AG04450 (cell line): ENCODE measurements at places on chromosomes 4 and X.

DNA sequence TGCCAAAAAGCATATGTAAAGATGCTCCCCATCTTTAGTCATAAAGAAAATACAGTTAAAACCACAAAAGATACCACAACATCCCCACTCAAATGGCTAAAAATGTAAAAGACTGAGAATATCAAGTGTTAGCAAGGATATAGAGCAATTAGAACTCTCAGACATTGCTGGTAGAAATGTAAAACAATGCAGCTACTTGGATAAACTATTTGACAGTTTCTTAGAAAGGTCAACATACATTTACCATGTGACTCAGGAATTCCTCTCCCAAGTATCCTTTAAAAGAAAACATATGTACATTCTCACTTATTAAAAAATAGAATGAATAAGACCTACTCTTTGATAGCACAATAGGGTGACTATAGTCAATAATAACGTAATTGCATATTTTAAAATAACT lies 173.7 kb downstream of the HNRNPD start:
- DNase-seq = no peak

GRCh38 chr4:86443495-86443894 lies 83.6 kb upstream of the MAPK10 start:
- DNase-seq = no peak

GRCh38 chrX:28639451-28639850 lies 52.2 kb downstream of the IL1RAPL1 start:
- no peak for DNase-seq

DNA sequence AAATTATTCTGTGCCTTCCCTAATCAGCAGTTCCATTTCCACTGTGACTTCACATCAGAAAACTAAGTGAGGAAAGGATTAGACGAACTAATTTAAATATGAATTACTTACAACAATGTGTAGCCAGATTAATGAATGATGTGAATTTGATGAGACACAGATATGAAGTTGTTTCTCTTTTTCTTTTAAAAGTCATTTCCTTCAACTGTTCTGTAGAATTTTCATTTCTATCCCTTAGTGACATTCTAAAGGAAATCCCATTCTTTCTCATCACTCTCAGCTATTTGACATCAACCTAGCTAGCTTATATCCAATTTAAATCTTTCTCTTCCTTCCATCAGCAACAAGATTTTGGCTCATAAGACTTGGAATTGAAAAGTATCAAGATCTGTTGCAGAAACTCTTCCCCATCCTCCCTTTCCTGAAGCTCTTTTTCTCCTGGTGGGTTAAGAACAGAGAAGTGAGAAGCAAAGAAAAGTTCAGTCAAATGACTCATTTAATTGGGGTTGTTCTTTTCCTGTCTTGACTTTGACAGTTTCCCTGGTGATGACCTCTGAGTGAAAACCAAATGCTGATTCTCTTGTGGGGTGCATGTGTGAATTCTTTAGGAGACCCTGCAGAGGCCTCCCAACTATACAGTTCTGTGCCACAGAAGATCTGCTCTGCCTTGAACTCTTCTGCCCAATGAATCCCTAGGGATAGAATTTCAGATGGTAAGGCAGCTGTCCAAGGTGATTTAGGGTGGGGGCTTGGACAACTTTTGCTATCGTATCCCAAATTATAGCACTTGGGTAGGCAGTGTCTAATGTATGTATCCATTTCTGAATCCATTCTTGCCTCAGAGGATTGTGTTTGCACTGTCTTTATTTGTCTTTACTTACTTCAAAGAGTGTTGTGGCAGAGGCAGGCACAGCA lies 232.5 kb upstream of the GPRIN3 start:
- DNase-seq = no peak

DNA sequence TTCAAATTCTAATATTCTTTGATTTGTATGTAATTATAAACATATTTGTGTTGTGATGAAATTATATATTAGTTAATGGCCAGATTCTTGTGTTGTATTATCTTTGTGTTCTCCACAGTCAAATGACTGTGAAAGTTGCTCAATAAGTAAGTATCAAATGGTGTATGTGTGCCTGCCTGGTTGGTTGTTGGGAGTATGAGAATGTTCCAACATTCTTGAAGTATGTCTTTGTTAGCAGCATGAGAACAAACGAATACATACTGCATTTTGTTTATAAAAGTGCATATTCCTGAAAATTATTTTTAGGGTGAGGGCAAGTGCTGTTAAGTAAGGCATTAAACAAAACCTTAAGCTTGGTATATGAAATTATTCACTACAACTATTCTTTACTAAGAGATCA lies 16.2 kb downstream of the ARHGEF38 start:
- no peak for DNase-seq

DNA sequence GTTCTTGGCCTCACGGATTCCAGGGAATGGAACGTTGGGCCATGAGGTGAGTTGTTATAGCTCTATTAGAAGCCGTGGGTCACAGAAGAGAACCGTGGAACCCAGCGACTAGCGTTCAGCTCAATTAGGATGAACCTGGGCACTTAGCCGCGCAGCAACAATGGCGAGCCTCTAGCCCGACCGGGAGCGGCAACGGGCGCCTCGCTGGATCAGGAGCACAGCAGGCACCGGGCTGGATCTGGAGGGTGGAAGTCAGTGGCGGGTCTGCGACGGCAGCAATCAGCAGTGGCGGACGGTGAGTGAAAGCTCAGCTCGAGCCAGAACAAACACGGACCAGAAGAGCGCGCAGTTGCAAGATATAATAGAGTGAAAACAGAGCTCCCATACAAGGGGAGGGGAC lies 34.2 kb downstream of the AGA start:
- DNase-seq = no peak

GRCh38 chr4:121154103-121154515 lies 10.0 kb downstream of the TNIP3 start:
- no peak for DNase-seq

DNA sequence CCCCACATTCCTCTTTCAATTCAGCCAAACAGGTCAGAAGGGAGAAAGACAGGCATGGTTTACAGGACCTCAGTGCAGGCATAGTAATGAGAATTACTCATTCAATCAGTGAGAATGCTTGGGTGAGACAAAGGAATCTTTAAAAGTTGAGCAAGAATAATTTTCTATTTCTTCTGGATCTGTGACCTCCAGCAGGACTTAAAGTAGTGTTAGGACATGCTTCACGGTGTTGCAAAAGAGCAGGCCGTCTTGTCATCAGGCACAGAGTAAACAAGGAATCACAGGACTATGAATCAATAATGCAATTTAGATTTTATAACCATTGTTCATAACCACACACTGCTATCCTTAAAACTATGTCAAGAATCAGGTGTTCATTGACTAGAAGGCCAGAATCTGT lies 130.6 kb upstream of the GLRA2 start:
- DNase-seq = no peak

DNA sequence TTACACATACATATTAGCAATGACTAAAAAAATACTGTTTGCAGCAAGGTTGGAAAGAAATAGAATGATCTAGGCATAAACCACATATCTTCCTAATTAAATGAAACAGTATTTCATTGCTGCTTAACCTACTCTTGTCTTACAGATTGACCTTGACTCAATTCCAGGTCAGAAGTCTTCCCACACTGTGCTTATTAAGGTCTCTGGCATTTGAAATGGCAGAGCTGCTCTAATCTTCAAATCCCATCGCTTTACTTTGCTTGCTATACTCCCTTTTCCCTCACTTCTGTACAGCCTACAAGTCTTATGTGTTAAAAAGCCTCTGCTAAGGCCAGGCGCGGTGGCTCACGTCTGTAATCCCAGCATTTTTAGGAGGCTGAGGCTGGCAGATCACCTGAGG lies 424.5 kb downstream of the RPA4 start:
- no peak for DNase-seq

GRCh38 chrX:97594646-97595224 lies 711.0 kb downstream of the RPA4 start:
- no peak for DNase-seq

DNA sequence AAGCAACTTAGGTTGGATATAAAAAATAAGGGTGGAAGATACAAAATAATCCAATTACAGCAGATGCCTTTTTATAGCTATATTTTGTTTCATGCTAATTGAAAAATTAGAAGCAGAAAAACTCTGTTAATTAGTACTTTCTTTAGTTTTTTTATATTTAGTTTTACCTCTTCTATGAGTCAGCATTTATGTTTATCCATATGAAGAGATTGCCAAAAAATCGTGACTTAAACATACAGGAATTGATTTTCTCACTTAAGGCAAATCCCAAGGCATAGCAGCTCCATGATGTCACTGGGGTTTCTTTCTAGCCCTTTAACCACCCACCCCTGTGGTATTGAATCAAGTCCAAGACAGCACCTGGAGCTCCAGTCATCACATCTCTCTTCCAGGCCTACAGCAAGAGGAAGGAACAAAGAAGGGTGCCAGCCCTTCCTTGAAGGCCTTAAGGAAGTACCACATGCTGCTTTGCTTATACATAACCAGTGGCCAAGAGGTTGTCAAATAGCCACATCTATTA lies 365.8 kb upstream of the TENM3 start:
- peak; percentile 89 for DNase-seq

- DNase-seq = no peak
Observed at GRCh38 chr4:138852681-138853080, 162.9 kb upstream of the NOCT start.

GRCh38 chr4:79209822-79210635 lies 115.8 kb downstream of the NAA11 start:
- no peak for DNase-seq

DNA sequence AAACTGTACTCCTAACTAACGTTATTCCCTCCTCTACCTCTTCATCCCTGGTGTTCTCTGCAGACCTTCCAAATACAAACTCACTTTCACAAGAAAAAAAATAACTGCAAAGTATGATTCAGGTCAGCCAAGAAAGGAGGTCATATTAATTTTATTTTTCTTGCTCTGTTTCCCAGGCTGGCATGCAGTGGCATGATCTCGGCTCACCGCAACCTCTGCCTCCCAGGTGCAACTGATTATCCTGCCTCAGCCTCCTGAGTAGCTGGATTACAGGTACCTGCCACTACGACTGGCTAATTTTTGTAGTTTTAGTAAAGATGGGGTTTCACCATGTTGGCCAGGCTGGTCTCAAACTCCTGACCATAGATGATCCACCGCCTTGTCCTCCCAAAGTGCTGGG lies 156.6 kb downstream of the CHIC2 start:
- no peak for DNase-seq

DNA sequence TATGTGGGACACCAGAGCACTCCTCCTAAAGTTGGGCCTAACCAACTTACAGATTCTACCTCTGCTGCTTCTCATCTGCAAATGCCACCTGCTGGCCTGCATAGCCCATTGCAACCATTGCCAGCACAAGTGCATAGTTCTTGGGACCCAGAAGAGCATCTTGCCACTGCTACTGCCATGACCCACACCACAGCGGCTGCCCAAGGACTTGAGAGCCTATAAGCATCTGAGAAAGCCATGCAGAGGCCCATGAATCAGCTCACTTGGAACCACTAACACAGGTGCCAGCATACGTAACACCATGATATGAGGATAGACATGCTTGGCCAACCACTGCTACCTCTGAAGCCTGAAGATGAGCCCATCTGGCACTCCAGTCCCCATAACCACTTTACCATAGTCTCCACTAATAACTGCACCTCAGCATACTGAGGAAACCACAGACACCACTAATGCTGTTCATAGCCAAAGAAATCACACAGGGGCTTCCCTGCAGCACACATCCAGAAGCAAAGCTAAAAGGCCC lies 258.1 kb upstream of the AGTR2 start:
- DNase-seq = no peak

- DNase-seq = no peak
Observed at GRCh38 chr4:17531538-17532285, 16.7 kb downstream of the CLRN2 start.

GRCh38 chr4:9933956-9934355 lies 87.3 kb downstream of the SLC2A9 start:
- no peak for DNase-seq

- no peak for DNase-seq
Observed at GRCh38 chr4:109713500-109713899, 10.3 kb upstream of the CASP6 start.

DNA sequence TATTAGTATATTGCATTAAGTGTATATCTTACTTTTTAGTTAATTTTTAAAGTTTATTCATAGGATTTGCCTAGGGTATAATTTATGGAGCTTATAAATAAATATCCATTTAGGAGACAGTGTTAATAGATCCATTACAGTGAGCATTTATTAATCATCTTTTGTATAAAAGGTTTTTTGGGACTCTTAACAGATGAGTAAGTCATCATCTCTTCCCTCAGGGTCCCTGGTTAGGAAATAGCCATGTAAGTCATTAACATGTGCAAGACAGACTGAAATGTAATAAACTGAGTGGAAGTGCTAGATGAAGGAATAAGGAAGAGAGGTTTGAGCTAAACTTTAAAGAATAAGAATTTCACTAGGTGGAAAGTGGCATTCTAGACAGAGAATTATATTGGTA lies 69.2 kb downstream of the PAQR3 start:
- DNase-seq = no peak

GRCh38 chr4:150127757-150128156 lies 49.5 kb downstream of the DCLK2 start:
- DNase-seq = no peak

GRCh38 chr4:166941629-166942028 lies 292.7 kb downstream of the SPOCK3 start:
- no peak for DNase-seq

- DNase-seq = no peak
Observed at GRCh38 chr4:150004481-150004880, 73.8 kb upstream of the DCLK2 start.

- no peak for DNase-seq
Observed at GRCh38 chr4:172573899-172574298, 594.7 kb upstream of the GALNT7 start.

GRCh38 chr4:22573198-22573597 lies 57.3 kb upstream of the ADGRA3 start:
- no peak for DNase-seq

GRCh38 chr4:168028970-168029597 lies 63.3 kb upstream of the ANXA10 start:
- DNase-seq = no peak

GRCh38 chrX:39756086-39756883 lies 341.5 kb downstream of the BCOR start:
- no peak for DNase-seq

GRCh38 chr4:185017964-185018772 lies at the start of gene HELT:
HELT (plus strand) TSS chr4:185018490; CDS start chr4:185018929, 439 bp downstream.
- no peak for DNase-seq

DNA sequence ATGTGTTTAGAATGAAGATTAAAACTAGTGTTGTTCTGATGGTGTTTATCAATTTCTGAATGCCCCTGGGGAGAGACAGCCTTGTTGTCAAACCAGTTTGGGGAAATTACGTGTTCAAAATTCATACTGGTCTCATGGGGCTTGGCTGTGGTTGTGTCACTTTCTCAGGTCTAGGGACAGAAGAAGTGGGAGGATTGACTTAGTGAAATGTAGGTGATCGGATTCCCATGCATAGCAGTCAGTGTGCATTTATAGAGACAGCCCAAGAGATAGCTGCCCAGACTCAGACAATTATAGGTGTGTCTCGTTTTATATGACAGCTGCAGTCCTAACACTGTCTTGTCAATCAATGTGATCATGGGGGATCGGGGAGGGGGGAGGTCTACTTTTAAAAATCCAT lies 94.4 kb upstream of the CLCN4 start:
- no peak for DNase-seq
